ENCODE measurements at places on chromosomes 1 and 21.

DNA sequence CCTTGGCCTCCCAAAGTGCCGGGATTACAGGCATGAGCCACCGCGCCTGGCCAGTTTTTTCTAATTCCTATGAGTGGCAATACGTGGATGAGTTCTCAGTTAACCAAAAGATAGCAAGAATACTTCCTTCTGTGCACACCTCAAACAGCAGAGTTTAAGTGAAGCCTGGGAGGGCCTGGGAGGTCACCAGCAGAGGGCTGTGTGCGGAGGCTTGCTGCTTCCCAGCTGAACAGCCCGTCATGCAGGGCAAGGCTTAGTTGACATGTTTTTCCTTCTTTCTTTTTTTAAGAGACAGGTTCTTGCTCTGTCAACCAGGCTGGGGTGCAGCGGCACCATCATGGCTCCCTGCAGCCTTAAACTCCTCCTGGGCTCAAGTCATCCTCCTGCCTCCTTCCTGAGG lies 17.8 kb downstream of the GNG4 start:
- DNase-seq: no peak

GRCh38 chr1:50983219-50983802 lies 13.3 kb downstream of the CDKN2C start:
- DNase-seq: no peak

GRCh38 chr21:26795866-26796329 lies 49.3 kb downstream of the ADAMTS1 start:
- no peak for DNase-seq

GRCh38 chr1:81600878-81601622 lies 199.7 kb upstream of the ADGRL2 start:
- no peak for DNase-seq

- DNase-seq: no peak
Observed at GRCh38 chr1:55445416-55445815, 230.3 kb upstream of the USP24 start.

DNA sequence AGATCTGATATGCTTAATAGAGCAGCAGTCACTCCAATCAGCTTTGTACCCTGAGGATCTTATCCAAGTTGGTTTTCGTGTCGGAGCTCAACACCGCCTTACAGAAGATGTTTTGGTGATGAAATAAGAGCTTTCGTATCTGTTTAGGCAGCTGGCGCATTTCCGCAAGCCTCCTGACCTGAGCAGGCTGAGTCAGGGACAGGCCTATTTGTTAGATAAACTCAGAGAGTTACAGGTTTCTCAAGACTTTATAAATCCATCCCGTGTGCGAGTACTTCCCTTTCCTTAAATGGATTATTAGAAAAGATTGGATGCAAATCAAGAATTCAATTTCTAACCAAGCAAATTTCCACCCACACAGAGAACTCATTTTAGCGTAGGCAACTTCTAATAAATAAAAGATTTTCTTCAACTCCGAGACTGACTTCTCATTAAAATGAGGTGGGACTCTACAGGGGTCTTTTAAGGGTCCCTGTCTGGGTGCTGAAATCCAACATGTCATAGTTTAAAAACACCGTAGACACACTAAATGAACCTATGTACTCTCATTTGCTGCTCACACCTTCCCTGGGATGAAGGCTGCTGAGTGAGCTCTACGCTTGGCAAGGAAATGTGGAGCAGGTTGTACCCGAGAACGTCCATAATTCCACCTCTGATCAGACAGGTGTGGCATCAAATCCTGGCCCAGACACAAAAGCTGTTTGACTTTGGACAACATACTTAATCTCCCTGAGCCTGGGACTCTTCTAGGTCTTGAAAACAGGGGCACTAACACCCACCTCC lies 106.9 kb upstream of the F3 start:
- no peak for DNase-seq

DNA sequence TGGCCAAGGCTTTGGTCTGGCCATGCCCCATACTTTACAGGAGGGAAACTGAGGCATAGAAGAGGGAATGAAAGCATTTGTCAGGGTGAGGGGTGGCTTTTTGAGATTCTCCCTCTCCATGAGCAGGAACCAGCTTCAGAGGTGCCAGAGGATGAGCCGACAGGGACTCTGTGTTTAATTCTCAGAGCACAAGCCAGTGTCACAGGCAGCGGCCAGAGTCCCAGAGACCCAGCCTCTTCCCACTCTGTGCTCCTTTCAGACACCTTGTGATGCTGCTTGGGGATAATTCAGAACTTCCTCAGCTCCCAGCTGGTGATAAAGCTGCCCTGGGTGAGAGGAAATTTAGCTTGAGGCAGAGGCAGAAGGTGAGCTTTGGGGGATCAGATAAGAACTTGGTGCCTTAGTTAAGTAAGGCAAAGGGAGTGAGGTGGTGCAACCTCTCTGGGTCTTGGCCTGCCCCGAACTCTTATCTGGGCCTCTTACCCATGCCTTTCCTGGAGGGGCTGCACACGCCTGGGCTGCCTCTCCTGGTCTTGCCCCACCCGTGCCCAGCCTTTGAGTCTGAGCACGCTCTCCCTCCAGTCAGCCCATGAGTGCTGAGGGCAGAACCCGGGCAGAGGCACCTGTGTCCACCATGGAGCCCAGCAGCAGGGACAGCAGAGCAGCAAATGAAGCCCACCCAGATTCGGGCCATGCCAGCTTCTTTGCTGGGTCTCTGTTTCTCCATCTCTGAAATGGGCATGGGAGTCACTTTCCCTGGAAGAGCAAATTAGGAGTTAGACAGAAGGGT lies 175.6 kb upstream of the C1orf174 start:
- no peak for DNase-seq

DNA sequence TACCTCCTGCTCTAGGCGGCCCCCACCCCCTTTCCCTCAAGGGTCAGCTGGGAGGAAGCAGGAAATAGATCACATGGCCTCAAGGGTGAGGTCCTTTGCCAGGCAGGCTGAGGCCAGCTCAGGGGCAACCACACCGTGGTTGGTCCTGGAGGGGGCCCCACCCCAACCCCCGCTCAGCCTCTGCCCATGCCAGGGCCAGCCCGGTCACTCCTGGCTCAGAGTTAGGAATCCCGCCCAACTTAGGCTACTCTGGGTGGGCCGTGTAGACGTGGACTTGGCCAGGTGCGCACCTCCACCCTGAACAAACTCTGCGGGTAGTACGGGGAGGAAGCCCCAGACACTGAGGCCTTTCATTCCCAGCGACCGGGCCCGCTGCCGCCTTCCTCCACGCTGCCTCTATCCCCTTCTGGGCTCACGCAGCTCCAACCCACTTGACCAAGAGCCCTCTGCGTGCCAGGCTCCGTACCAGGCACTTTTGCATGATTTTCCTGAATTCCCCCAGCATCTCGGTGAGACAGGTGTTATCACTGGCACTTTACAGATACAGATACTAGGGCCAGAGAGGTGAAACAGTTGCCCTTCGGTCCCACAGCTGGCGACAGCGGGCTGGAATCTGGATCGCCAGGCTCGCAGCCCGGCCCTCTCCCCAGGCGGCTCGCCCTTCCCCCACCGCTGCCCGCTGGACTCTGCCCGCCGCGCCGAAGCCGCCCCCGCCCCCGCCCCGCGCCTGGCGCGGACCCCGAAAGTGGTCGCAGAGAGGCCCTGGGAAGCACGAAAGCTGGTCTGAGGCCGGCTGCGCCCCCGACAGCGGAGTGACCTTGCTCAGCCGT lies 769 bp downstream of the GALE start:
- peak; percentile 17 for DNase-seq

GRCh38 chr1:157085421-157085820 lies 14.2 kb downstream of the ETV3L start:
- peak; percentile 49 for DNase-seq

- no peak for DNase-seq
Observed at GRCh38 chr1:228099331-228099732, 3.8 kb downstream of the C1orf35 start.

DNA sequence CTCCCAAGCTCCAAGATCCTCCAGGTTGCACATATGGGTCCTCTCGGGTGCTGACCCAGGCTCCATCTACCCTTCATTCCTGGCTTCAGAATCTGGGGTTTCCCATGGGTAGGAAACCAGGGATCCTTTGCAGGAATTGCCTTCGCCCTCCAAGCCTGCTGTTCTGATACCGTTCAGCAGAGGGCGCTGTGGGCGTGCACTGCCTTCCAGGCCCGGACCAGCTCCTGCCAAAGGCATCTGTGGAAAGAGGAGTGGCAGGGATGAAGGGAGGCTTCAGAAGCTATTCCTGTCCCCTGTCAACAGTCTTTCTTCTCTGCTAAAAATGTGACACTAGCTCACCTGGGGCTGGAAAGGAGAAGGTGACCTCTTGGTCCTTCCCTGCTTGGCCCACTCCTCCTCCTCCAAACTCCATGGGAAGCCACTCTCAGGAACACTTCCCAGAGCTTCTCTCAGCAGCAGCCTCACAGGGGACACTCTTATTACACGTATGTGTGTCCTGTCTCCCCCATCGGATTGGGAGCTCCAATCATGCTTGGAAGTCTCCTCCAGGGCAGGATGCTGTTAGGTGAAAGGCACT lies 71.2 kb downstream of the VWA5B1 start:
- DNase-seq: no peak

- no peak for DNase-seq
Observed at GRCh38 chr1:66533804-66534740, at the start of gene SGIP1. SGIP1 (plus strand) TSS chr1:66534153; CDS start chr1:66534359, 206 bp downstream.

- no peak for DNase-seq
Observed at GRCh38 chr1:21129407-21129806, 47.3 kb downstream of the EIF4G3 start.

- no peak for DNase-seq
Observed at GRCh38 chr21:42097860-42098454, 26.8 kb downstream of the UMODL1 start.

- DNase-seq: peak; percentile 81
Observed at GRCh38 chr1:99766378-99766800, at the start of gene FRRS1. FRRS1 (minus strand) TSS chr1:99766635; CDS start chr1:99748768, 17,867 bp downstream.

DNA sequence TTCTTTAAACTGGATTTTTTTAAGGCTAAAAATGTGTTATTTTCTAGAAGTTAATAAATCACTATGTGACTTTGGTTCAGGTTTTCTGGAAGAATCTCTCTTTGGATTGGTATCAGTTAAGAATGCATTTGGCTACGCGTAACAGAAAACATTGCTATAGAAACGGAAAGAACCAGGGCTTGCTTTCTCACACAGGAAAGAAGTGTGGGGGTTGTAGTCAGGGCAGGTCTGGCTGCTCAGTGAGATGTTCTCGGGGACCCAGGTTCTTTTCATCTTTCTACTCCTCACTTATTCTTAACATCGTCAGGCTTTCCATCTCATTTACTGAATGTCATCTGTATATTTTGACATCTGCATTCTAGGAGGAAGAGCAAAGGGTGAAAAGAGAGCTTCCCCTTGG lies 191.4 kb downstream of the ZBTB18 start:
- DNase-seq: no peak
